GM06990 (cell line): ENCODE measurements at places on chromosomes 6 and 20.

- no peak for DNase-seq
Measured at GRCh38 chr6:153063936-153064335, 61.4 kb upstream of the MTRF1L start.

DNA sequence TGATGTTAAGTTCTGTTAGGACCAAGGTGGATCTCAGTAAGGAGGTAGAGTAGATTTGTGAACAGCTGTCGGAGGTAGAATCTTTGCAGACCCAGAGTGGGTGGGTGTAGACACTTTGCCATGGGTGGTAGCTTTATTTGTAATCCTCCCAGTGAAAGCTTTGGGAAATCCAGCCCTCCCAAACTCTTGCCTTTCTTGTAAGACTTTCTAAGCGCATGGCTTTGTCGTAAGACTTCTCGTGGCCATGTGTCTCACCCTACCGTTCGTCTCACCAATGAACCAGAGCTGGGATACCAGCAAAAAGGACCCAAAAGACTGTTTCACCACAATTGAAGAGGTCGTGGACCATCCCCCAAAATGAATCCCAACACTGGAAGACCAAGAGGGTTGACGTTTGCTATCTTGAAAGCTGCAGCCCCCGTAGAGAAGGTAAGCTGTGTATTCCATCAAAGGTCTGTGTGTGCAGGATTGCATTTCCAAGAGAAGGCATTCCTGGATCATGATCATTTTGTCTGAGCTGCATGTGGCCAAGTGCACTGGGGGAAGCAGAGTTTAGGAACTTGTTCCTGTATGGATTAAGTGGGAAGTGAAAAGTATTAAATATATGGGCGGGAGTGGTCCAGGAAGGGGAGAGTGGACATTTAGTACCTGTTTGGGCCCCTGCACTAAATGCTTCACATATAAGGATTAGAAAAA lies 5.8 kb upstream of the TMEM14A start:
- no peak for DNase-seq

GRCh38 chr20:57482148-57482547 lies 42.8 kb downstream of the CTCFL start:
- no peak for DNase-seq

GRCh38 chr20:59810449-59811187 lies 122.8 kb downstream of the SYCP2 start:
- no peak for DNase-seq

DNA sequence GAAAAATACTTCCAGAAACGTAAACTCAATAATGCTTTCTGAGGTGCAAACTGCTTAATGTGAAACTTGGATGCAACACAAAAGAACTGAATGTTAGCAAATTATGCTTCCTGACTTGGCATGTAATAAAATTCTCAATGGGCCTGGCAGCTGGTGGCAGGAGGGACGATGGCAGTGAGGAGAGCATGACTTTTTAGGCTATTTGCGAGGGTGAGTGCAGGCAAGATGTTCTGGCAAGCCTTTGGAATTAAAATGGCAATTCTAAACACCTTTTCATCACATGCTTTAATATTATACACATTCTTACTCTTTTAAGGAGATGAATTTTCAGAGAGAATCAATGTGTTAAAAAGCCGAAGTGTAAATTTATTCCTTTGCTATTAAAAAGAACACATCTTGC lies 224.8 kb upstream of the CDH4 start:
- no peak for DNase-seq

DNA sequence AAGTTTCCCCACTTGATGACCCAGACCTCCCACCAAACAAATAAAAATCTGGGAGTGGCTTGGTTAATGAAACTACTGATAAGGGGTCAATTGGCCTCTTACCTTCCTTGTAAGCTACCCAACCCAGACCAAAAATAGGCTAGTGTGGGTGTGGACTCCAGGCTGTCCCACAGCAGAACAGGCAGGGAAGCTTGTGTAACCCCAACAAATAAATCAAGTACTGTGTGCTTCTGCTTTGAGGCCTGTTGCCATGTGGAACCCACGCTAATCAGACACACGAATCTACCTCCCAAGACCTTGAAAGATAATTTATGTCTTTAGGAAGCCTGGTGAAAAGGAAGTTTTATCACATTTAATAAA lies 33.7 kb upstream of the PAQR8 start:
- DNase-seq: no peak

- no peak for DNase-seq
Measured at GRCh38 chr6:107458672-107459282, 587 bp downstream of the PDSS2 start.

DNA sequence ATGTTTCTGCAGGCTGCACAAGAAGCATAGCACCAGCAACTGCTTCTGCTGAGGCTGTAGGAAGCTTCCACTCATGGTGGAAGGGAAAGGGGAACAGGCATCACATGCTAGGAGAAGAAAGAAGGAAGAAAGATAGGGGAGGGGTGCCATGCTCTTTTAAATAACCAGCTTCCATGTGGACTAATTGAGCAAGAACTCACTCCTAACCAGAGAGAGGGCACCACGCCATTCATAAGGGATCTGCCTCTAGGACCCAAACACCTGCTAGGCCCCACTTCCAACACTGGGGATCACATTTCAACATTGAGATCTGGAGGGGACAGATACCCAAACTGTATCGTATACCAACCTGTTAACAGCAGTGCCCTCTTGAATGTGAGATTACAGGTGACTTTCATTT lies 46.9 kb upstream of the ARMC2 start:
- no peak for DNase-seq

GRCh38 chr6:117441824-117442264 lies 16.1 kb upstream of the ROS1 start:
- no peak for DNase-seq

GRCh38 chr6:1890071-1890470 lies 280.4 kb downstream of the FOXC1 start:
- DNase-seq: no peak

DNA sequence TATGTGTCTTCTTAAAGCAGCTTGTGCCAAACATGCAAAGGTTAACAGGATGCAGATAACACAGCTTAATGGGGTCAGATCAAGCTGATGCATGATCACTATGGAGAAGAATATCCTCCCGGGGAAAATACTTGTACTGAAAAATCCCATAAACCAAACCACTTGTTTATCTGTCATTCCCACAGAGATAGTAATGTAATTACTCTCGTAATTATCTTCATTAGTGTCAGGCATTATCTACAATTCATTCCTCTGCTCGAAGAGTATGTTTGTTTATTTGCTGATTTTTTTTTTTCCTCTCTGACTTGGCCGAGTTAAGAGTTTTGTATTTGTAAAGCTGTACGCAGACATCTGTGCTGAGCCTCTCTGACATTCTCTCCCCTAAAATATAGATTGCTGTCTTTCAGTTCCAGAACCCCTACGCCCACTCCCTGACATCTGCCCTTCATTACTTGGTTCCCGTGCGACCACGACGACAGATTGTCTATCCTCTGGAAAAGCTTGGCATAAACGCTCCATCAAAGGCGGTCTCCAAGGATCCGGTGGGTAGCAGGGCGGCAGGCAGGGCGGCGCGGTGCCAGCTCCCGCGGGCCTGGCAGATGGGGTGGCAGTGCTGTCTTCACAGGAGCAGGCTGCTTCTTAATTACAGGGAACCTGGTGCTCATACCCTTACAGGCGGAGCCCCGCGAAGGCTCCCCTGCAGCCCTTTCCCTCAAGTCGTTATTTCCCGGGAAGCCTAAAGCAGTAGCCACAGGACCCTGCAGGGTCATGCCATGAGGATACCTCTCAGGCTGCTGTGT lies 147.2 kb downstream of the CFAP61 start:
- no peak for DNase-seq
